ENCODE measurements at places on chromosomes 16 and 17. TPM values are rescaled to one million over a fixed set of nuclear protein-coding genes. Genes with fewer than 3 reads are reported as not detected.

- H3K36me3 ChIP-seq = peaks cover 44% of the 10 kb centered on the region
- no peaks in the 10 kb centered on the region for H3K4me1 ChIP-seq
- no peak overlapping the region for H3K27ac ChIP-seq
- no peak overlapping the region for H3K4me3 ChIP-seq
- H3K27me3 ChIP-seq = no peaks in the 10 kb centered on the region
- no peak for DNase-seq
Observed at GRCh38 chr16:1791943-1792812, 1.3 kb downstream of the IGFALS start.

DNA sequence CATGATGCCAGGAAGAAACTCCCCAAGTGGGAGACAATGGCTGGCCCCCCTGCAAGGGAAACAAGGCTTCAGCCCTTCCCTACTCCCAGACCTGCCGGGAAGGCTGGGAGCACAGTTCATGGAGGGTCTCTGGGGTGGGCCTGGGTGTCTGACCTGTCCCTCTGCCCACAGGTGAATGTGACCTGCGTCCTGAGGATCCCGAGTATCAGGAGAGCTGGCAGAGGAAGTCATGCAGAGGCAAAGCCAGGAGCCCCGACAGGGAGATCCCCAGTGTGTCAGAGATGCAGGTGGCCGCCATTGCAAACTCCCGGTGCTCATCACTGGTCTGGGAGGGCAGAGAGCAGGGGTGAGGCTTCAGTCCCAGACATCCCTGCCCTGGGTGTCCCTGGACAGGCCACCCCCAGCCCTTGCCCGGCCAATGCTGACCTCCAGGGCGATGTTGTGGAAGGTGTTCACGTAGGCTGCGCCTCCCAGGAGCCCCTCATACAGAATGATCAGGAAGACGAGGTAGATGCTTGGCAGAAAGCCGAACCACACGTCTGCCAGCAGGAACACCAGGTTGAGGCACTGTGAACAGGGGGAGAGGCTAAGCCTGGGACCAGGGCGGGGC, 5.3 kb upstream of the NPIPB7 start:
- H3K4me3 ChIP-seq = no peak overlapping the region
- no peaks in the 10 kb centered on the region for H3K27me3 ChIP-seq
- H3K36me3 ChIP-seq = peaks cover 10% of the 10 kb centered on the region
- 0 out of 2 replicates have a peak, but pooled peaks cover 3% of the 10 kb centered on the region for H3K4me1 ChIP-seq

The PRSS36 gene
- total RNA-seq = 0.38 TPM

DNA sequence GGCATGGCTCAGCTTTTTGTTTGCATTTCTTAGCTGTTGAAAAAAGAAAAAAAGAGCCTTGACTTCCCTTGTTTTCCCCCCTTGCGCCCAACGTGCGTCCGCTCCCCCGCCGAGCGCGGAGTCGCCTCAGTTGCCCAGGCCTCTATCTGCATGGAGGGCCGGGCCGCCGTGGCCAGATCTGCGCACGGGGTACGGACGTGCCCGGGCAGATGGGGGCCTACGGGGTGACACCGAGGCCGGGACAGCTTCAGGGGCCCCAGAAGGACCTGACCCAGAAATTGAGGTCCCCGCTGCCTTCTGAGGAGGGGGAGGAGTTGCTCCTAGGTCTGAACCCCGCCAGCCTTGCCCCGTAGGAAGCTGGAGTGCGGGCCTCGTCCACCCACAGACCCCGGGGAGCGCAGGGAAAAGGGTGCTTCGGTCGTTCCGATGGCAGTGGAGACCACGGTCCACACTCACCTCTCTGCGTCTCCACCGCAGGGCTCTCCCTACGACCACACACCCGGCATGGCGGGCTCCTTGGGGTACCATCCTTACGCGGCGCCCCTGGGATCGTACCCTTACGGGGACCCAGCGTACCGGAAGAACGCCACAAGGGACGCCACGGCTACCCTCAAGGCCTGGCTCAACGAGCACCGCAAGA, 1.5 kb downstream of the IRX5 start:
- H3K4me3 ChIP-seq = peak overlapping the region; percentile 98
- no peak overlapping the region for H3K27ac ChIP-seq
- peaks cover 29% of the 10 kb centered on the region for H3K36me3 ChIP-seq
- no peaks in the 10 kb centered on the region for H3K27me3 ChIP-seq
- DNase-seq = no peak

The RPL27 gene
- 605 TPM for total RNA-seq

DNA sequence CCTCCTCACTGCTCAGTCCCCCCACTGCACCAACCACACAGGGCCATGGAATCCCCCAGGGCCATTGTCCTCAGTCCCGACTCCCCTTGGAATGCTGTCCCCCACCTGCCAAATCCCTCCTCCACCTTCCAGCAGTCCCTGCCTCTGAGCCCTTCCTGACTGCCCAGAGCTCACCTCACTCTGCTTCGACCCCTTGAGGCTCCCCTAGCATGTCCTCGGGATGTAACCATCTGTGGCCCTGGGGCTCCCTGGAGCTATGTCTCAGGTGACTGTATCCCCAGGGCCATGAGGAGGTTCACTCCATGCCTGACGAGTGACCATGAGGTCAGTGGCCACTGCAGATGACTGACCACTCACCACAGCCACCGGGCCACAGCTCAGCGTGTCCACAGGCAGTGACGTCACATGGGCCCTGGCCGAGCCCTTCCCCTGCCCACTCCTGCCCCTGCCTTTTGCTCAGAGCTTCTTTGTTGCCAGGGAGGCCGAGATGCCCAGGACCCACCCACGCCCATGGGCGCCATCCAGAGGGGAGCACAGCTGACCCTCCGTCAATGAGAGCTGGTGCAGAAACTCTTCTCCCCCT, 7.7 kb upstream of the PIEZO1 start:
- peaks cover 46% of the 10 kb centered on the region for H3K4me1 ChIP-seq
- no peak overlapping the region for H3K4me3 ChIP-seq
- H3K27ac ChIP-seq = peak overlapping the region; percentile 47
- no peaks in the 10 kb centered on the region for H3K36me3 ChIP-seq
- H3K27me3 ChIP-seq = no peaks in the 10 kb centered on the region

- H3K4me3 ChIP-seq = no peak overlapping the region
- no peak for DNase-seq
- H3K4me1 ChIP-seq = no peaks in the 10 kb centered on the region
- no peaks in the 10 kb centered on the region for H3K27me3 ChIP-seq
Observed at GRCh38 chr16:76724181-76724580, 447.0 kb downstream of the CNTNAP4 start.

The TERB1 gene
- 0.05 TPM for total RNA-seq

DNA sequence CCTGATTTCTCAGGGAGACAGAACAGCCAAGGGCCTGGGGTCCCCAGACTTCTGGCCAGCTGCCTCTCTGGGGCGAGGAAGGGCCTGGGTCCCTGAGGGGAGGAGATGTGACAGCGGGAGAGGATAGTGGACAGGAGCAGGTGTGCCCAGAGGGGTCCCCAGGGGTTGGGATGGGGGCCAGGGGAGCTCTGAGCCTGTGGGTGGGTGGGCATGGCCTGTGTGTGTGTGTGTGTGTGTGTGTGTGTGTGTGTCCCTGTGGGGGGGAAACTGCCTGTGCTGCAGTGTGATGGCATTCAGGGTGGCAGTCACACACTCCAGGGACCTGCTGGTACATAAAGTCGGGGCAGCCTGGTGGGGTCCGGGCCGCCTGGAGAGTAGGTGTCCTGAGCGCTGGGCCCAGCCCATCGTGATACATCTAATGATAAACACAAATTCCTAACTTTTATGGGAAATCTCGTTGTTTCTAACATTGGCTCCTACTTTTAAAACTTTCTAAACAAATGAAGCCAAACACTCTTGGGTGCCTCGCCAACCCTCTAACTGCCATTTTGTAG, 1.4 kb downstream of the ITGB4 start:
- H3K4me3 ChIP-seq = no peak overlapping the region
- no peak overlapping the region for H3K27ac ChIP-seq
- H3K27me3 ChIP-seq = peaks cover 54% of the 10 kb centered on the region

The KCNH4 gene
- total RNA-seq = not detected

The WFIKKN1 gene
- total RNA-seq = 0.41 TPM

The QRICH2 gene
- 4.7 TPM for total RNA-seq

The ALOX12B gene
- not detected for total RNA-seq

GRCh38 chr17:79078476-79079190, 4.0 kb downstream of the ENGASE start:
- no peak overlapping the region for H3K4me3 ChIP-seq
- peaks cover 64% of the 10 kb centered on the region for H3K36me3 ChIP-seq
- H3K4me1 ChIP-seq = peaks cover 14% of the 10 kb centered on the region

The ATP2C2 gene
- not detected for total RNA-seq

GRCh38 chr17:80195671-80196529, 24.2 kb downstream of the SGSH start:
- peak; percentile 56 for DNase-seq
- no peak overlapping the region for H3K4me3 ChIP-seq
- no peaks in the 10 kb centered on the region for H3K27me3 ChIP-seq

The CENPX gene
- 261 TPM for total RNA-seq

The OSGIN1 gene
- total RNA-seq = 1.7 TPM

DNA sequence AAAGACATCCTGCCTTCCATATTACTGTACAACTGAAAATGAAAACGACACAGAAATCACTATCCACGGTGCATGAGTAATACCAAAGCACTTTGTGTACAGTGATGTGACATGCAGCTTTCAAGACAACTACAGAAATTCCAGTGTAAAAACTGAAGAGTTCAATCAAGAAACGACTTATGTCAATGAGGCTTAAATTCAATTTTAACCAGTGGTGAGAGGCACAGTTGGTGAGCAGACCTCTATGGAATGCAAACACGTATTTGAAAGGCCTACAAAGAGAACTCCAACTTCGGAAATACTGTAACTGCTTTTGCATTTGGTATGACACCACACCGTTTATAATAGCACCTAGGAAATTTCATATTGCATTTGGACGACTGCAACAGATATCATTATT, 87.6 kb downstream of the USP31 start:
- no peak for DNase-seq
- H3K27me3 ChIP-seq = no peaks in the 10 kb centered on the region
- H3K36me3 ChIP-seq = no peaks in the 10 kb centered on the region
- peaks cover 17% of the 10 kb centered on the region for H3K4me1 ChIP-seq
- H3K27ac ChIP-seq = peak overlapping the region; percentile 39
